ENCODE measurements at places on chromosomes 7 and 10.

DNA sequence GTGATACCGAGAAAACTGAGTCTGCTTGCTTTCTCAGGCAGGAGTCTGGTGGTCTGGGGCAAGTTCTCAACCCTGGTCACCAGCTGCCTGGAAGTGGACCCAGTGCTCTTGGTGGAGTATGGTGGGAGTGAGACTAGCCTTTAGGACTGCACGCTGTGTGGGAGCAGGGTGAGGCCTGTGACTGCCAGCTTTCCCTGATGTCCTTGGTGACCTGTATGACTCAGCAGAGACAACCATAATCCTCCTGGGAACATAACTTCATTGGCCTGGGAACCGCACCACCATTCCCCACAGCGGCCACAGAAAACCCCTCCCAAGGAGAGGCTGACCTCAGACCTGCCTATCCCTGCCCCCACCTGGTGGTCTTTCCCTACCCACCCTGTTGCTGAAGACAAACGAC lies 139.5 kb upstream of the CHRM2 start:
- DNase-seq = no peak

- DNase-seq = no peak
These were observed 23.5 kb upstream of the CHST12 start for GRCh38 chr7:2379821-2380450.

GRCh38 chr7:140390466-140391190 lies 7.7 kb downstream of the SLC37A3 start:
- peak; percentile 32 for DNase-seq

DNA sequence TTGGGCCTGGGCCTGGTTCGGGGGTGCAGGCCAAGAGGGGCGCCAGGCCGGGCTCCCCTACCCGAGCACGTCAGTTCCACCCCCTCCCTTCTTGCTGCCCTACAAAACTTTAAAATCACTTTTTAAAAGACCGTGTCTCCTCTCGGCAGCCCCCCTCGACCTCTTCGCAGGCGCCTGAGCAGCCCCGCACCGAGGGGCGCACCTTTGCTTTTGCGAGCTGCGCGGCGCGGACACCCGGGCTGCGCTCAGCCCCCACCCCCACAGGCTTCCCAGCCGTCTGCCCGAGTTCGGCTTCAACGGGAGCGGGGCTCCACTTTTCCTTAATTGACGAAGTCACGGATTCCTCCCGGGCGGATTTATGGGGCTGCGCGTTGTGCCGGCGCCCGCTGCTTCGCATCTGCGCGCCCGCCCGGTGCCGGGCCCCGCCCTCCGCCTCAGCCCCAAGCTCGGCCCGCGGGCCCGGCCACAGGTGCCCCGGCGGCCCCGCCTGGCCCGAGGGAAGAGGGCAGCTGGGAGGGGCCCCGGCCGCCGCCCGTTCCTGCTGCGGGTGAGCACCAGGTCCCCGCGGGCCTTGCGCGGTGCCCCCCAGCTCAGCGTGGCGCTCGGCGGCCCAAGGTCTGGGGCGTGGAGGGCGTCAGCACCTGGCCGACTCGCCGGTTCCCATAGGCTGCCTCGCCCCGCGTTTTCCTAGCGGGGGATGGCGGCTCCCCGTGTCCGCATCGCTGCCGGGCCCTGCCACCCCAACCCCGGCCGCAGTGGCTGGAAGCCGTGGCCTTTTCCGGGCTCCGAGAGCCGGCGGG lies 10.8 kb upstream of the MNX1 start:
- DNase-seq = no peak

- no peak for DNase-seq
These were observed 193.2 kb downstream of the LRMDA start for GRCh38 chr10:75624638-75625037.

DNA sequence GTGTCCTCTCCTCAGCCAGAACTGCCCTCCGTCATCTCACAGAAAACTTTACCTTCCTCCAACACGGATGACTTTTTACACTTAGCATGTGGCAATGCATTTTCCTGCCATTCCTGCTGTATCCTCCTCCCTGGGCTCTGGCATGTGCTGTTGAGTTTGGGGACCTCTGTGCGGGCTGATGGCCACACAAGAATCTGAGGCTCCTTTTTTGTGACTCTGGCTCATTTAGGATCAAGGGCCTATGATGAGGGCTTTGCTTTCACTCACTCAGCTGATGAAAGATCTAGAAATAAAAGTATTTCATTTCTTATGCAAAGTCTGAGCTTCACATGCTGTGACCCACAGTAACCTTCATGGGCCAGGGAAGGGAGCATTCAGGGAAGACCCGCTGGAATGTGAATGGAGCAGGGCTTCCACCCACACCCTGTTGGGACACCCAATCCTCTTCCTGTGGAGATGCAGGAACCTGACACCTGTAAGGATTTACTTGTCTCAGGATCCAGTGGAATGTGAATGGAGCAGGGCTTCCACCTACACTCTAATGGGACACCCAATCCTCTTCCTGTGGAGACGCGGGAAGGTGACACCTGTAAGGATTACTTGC lies 500.3 kb upstream of the MKI67 start:
- DNase-seq = no peak

DNA sequence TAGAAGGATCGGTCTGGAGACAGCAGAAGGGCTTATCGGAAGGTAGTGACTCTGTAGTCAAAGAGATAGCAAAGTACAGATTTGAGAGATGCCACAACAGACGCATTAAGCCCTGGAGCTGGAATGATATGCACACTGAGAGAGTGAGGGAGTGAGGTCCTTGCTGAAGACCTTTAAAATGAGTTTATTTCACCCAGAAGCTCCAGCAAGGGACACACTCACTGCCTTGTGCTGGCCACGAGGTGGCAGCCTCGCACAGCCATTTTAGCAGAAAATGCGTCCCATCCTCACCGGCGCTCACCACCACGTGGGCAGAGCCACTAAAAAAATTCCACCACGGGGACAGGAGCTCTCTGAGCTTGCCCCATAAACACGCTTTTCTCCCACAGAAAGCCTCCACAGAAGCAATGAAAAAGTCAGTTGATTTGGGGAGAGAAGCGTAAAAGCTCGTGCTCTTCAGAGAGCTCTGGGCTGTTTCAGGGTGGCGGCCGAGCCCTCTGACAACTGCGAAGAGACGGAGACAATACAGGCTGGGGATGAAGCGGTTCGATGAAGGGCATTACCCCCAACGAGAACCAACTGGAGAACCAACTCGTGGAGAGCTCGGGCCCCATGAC lies 163.0 kb upstream of the KLF14 start:
- peak; percentile 54 for DNase-seq

DNA sequence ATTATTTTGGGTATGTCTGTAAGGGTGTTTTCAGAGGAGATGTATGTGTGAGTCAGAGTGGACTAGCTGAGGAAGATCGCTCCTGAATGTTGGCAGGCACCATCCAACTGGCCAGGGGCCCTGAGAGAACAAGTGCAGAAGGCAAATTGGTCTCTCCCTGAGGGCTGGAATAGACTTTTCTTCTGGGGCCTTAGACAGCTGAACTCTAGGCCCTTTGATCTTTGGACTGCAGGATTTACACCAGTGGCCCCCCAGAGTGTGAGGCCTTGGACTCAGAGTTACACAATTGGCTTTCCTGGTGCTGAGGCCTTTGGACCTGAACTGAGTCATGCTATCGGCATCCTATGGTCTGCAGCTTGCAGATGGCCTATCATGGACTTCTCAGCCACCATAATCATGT lies 217.2 kb downstream of the REEP3 start:
- DNase-seq = no peak

DNA sequence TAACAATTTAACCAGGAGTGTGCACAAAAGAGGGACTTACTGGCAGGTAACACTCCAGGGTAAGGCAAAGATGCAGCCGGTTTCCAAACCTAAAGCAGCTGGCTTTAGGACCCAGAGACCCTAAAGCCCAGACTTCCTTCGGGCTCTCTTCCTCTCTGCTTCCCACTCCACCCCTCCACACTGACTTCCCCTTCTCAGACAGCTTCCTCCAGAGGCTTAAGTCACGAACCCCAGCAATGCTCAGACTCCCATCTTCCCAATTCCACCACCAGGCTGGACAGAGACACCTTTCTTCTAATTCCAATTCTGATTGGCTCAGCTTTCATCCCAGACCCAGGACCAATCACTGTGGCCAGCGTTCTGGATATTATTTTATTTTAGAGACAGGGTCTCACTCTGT lies 24.8 kb downstream of the STYXL1 start:
- DNase-seq = no peak

- DNase-seq = no peak
These were observed 40.8 kb downstream of the INPP5A start for GRCh38 chr10:132578287-132578951.

GRCh38 chr10:110493832-110494426 lies 3.8 kb upstream of the DUSP5 start:
- no peak for DNase-seq

GRCh38 chr10:13483951-13484350 lies 44.9 kb downstream of the BEND7 start:
- peak; percentile 24 for DNase-seq

- DNase-seq = no peak
These were observed 45.6 kb downstream of the SPDYE5 start for GRCh38 chr7:75537731-75538130.

- DNase-seq = no peak
These were observed 117.1 kb downstream of the RPS24 start for GRCh38 chr10:78150756-78151155.

GRCh38 chr10:79937701-79938151 lies 11.2 kb downstream of the SFTPD start:
- DNase-seq = no peak

DNA sequence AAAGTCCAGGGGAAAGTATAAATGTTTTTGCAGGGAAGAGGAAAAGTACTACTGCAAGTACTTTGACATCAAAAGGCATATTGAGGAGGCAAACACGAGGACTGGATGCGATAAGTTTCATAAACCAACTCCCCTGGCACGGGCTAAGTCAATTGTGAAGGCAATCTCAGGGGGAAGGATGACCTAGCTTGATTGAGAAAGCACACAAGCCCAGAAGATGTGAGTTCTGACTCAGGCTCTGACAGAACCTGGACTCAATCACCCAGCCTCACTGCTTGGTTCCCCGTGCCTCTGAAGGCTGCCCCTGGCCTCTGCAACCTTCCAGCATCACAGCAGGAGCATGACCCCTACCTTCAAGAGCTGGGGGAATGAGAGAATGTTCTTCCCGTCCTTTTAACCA lies 93.2 kb upstream of the ZNF438 start:
- no peak for DNase-seq

GRCh38 chr7:136869991-136870865 lies 1.8 kb downstream of the CHRM2 start:
- no peak for DNase-seq

- no peak for DNase-seq
These were observed 82.5 kb downstream of the GALNT11 start for GRCh38 chr7:152107945-152108344.

GRCh38 chr10:5595994-5596471 lies 70.4 kb downstream of the ASB13 start:
- no peak for DNase-seq

GRCh38 chr10:127039435-127039834 lies 134.2 kb downstream of the DOCK1 start:
- DNase-seq = no peak

- DNase-seq = no peak
These were observed 22.2 kb downstream of the SGCE start for GRCh38 chr7:94633687-94634086.

DNA sequence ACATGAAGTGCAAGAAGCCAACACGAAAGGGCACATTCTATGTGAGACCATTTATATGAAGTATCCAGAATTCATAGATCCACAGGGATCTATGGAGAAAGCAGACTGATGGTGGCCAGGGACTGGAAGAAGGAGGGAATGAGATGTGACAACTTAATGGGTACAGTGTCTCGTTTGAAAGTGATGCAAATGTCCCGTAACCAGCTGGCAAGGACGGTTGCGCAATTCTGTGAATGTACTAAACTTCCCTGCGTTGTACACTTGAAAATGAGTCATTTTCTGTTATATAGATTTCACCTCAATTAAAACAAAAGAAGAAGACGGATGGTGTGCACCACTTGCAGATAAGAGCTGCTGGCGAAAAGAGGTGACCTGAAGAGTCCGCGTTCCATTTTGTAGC lies 861.1 kb downstream of the TYW1 start:
- DNase-seq = no peak

DNA sequence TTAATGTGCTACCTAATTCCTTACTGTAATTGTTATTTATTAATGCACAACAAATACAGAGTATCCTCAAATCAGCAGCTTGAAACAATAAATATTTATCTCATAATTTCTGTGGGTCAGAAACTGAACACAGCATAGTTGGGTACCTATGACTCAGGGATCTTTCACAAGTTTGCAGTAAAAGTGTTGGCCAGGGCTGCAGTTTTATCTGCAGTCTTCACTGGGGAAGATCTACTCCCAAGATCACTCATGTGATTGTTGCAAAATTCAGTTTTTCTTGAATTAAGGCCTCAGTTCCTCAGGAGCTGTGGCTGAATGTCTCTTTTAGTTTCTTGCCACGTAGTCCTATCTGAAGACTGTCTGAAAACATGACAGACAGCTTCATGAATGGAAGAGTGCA lies 237.8 kb downstream of the ZWINT start:
- DNase-seq = no peak

GRCh38 chr7:76216381-76217082 lies 14.8 kb downstream of the SRRM3 start:
- DNase-seq = no peak

DNA sequence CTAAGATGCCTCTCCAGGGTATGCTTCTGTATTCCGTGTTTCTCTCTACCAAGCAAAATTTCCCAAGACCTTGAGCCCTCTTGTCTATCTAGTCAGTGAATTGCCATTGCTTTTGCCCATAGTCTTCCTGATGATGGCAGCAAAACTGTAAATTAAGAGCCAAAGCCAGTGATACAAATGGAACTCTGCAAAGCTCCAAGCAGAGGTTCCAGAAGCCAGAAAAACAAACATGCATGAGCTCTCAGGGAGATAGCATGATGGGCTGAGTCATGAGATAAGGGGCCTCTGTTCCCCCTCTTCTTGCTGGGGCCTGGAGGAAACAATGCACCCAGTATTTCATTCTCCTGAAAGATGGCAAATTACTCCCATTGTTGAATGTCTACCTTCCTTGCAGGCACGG lies 24.7 kb downstream of the LSMEM1 start:
- DNase-seq = no peak

DNA sequence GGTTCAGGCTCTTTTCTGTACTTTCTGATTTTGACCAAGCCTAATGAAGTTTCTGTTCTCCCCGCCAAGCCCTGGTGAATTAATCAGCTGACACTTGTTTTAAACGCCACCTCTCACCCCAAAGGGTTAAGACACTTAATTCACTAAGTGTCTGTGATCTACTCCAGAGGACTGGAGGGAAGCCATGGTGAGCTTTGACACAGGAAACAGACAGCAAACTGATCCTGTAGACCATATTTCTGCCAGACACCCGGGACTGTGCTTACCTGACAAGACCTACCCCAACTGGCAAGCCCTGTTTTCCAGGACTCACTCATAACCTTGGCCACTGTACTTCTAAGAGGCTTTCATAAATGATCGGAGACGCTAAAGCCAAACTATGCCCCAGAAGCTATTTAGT lies 126.0 kb downstream of the STRA8 start:
- DNase-seq = no peak

- no peak for DNase-seq
These were observed 12.7 kb upstream of the BTBD16 start for GRCh38 chr10:122258136-122259074.

- no peak for DNase-seq
These were observed 473.5 kb upstream of the ZMIZ1 start for GRCh38 chr10:78595269-78595619.

All from activated B cell treated with CpG ODN at 0.5 μM for 24 hours (primary cell).